ENCODE measurements at places on chromosomes 2 and 18.

- no peak for DNase-seq
Observed at GRCh38 chr2:143499061-143499460, 369.8 kb downstream of the ARHGAP15 start.

DNA sequence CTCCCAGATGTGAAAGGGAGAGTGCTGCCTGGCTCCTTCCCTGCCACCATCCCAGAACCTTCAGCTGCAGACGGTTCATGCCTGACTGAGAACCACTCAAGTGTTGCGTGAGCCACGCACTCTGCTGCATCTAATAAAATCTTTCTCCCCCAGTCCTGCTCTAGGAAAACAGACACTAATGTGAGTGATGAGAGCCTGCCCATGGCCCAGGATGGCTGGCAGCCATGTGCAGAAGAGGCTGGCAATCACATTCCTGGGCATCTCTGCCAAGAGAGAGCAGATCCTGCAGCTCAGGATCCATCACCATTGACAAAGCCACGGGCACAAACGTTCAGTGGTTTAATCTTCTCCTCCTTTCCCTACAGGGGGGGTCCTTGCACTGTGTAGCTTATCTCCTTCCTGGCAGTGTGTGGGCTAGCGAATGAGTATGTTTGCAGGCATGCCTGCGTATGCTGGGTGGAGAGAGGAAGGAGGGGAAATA, 477.5 kb downstream of the SLC4A3 start:
- DNase-seq, result no peak

DNA sequence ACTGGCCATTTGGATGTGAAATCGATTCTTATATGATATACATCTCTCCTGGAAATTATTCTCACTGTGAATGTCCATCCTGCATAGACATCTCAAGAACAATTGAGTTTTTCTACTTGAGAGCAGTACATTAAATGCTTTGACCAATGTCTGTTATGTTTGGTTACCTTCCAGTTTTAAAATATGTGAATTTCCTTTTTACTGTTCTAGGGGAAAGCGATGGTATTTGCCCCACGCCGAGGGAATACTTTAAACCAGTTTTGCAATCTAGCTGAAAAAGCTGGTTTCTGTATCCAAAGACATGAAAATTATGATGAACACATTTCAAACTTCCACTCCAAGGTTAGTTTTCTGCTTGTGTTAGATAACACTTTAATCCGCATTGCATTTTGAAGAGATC, 175.3 kb upstream of the SIX3 start:
- no peak for DNase-seq

GRCh38 chr2:1550658-1551316, 137.5 kb downstream of the TPO start:
- DNase-seq, result peak; percentile 19

- DNase-seq, result no peak
Observed at GRCh38 chr18:62571037-62571436, 48.2 kb downstream of the ZCCHC2 start.

DNA sequence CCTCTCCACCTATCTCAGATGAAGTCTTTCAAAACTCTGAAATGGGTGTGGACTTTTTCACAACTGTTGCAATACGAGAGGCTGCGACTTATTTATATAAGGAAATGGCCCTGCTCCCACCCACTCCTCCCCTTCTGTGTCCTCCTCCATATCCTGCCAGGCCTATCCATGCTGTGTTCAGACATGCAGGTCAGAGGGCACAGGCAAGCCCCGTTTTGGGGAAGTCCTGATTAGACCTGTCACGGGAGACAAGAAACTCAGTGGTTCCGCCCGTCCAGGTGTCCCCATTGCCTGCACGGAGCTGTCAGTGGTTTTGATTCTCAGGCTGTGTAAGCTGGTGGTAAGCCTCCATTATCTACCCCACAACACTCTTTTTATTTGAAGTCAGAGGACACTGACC, 99.6 kb upstream of the MGAT5 start:
- DNase-seq, result no peak

DNA sequence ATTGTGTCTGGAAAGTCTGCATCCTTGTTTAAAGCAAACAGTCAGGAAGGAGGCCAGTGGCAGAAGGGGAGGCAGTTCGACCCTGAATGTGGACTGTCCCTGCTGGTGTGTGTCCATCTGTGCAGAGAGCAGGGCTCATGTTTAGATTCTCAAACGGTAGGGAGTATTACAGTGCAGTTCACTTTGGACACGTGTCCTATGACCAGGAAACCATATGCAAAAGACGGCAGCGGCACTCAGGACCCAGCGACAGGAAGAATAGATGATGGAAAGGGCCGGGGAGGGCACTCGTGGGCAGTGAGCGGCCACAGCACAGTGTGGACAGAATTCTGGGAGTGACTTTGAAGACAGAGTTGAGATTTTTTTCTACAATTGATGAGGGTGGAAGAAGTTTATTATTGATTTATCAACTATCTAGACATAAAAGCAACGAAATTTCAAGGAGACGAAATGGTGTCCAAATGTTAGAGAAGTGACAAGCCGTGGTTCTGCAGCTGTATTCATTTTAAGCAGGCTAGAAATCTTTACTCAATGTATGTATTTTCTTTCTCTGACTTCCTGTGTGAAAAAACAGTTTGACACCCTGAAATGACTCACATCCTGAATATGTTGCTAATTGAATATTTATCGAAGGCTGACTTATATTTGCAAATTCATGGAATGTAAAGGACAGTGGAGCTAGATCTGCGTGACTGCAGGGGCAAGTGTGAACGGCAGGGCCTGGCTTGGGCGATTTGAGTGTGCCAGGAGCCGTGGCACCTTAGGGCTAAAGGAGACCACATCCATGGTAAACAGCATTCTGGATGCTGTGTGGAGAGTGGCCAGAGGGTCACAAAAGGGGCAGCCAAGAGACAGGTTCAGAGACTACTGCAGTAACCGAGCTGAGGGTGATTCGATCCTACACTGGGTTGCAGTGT, 214.2 kb downstream of the PTGR3 start:
- no peak for DNase-seq

DNA sequence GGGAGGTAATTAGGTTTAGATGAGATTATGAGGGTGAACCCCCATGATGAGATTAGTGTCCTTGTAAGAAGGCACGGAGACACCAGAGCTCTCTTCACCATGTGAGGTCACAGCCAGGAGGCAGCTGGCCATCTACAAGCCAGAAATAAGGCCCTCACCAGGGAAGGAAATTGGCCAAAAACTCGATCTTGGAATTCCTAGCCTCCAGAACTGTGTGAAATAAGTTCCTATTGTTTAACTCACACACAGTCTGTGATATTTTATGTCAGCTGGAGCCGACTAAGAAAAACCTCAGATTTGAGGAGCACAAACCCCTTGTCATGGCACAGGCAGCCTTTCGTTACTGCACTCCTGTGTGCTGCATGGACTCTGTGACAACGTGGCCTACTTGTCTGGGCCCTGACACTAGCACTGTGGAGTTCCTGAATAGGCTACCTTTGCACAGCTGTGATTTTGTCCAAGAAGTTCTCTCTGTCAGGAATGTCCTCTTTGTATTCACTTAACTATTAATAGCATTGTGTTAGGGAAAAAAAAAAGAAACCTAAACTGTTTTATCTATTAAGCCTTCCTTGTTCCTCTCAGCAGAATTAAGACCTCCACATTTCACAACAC, 319.8 kb downstream of the TDRD15 start:
- no peak for DNase-seq
